ENCODE measurements at places on chromosomes 3 and 15. TPM values are rescaled to one million over a fixed set of nuclear protein-coding genes. Genes with fewer than 3 reads are reported as not detected.
A peak's percentile ranks its signal among the peaks of the same experiment; 100 is the strongest.

The LSAMP gene
- 0.64 TPM for total RNA-seq

The GOLGA8G gene
- not detected for total RNA-seq

The ADCY5 gene
- 0.43 TPM for total RNA-seq

DNA sequence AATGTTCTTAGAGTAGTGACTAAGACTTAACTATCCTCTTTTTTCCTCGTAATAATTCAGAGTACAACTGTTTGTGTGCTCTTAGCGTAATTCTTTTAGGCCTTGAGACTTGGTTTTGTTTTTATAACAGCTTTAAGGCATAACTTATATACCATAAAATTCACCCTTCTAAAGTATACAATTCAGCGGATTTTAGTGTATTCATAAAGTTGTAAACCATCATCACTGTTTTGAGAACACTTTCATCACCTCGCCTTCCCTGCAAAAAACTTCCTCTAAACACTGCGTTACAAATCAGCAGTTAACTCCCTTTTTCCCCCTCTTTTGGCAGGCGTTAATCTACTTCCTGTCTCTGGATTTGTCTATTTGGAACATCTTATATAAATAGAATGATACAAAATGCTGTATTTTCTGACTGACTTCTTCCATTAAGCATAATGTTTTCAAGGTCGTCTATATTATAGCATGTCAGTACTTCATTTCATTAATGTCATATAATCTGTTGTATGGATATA, 18.7 kb downstream of the DNAJC13 start:
- peak; percentile 88 for DNase-seq

DNA sequence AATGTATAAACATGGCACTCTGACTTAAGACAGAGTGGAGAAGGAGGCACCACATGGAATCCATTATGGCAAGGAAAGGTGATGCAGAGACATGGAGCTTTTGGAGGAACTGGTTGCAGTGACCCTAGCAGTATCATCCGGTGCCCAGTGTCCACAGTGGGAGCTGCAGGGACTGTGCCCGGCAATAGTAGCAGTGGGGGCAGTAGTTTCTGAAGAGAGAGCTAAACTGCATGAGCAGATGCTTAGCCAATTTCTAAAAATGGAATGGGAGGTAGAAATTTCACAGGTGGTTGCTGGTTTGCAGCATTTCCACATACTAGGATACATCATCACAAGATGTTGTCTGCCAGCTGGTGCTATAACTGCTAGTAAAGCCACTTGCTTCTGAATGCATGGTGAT, 7.8 kb upstream of the TM2D3 start:
- no peak for DNase-seq

DNA sequence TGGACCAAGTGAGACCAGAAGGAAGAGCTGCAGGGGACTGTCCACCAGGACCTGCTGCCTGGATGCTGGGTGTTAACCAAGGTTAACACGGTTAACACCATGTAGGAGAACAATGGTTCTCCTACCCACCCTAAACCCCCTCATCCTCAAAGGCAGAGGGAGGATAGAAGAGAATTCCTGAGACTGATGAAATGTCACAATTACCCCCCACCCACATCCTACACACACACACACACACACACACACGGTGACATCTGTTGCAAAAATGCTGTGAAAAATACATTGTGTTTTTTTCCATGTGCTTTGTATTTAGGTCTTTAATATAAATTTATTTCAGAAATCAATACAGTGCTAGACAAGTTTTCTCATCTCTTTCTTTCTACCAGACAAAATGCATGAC, 113.9 kb upstream of the HES1 start:
- DNase-seq, result no peak

DNA sequence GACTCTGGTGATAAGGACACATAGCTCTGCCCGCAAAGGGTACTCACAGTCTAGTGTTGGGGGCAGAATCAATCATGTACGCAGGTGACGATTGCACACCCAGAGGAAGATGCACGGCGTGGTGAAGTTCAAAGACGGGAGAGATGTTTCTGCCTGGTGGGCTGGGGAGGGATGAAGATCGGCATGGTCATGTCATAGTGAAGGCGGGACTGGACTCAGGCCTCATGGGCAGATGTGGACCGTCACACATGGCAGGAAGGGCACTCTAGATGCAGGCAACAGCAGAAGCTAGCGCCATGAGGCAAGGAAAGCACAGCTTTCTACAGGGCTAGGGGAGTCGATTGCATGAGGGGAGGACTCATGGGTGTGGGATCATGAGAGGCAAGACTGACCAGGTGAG, 240.6 kb downstream of the OPA1 start:
- no peak for DNase-seq

DNA sequence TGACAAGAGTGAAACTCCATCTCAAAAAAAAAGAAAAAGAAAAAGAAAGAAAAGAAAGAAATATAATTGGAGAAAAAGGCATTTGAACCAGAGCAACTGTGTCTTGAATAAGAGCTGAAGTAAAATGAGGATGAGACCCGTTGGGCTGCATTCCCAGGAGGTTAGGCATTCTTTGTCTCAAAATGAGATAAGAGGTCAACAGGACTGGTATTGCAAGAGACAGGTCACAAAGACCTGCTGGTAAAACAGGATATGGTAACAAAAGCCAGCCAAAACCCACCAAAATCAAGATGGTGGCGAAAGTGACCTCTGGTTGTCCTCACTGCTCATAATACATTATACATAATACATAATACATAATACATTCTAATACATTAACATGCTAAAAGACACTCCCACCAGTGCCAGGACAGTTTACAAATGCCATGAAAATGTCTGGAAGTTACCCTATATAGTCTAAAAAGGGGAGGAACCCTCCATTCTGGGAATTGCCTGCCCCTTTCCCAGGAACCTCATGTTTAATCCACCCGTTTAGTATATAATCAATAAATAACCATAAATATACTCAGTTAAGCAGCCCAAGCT, 8.6 kb upstream of the TIPIN start:
- no peak for DNase-seq

DNA sequence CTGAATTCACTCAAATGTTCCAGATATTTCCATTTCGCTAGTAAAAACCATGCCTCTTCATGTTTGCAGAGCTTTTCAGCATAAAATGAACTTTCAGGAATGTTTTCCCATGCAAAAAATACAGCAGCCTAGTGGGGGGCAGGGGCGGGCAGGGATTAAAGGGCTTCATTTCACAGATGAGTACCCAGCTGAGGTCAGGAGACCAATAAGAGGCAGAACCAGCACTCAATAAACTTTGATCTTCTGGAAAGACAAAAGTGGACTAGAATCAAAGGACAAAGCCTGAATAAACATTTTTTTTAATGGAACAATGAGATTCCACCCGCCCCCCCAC, 8.0 kb downstream of the KLHL25 start:
- DNase-seq, result no peak

DNA sequence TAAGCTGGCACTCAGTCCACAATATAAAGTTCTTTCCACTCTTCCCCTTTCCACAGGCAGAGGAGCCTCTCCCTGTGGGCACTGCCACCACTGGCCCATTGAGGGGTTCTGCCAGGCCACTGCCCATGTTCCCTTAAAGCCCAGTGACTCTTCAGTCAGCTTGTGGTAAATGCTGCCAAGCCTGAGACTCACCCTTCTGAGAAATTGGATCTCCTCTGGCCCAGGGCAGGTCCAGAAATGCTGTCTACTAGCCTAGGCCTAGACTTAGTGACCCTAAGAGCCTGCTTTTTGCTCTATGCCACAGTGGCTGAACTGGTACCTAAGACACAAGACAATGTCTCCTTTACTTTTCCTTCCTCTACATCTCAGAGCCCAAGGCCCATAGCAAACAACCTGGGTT, 295.8 kb downstream of the RBMS3 start:
- DNase-seq, result no peak

DNA sequence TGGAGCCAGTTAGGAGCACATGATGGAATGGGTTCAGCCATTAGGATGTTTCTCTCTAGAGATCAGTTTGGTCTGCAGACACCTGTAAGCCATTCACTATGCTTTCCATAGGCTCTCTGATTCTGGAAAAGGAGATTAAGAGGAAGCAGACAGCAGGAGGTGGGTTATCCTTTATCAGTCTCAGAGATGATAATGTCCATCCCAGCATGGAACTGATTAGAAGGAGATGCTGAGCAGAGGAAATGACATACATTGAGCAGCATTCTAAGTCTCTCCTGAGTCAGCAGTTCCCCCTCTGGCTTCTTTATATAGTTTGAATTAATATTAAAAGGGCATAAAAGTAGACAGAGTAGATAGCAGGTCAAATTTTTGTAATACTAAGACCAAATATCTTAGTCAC, 591.1 kb downstream of the GBE1 start:
- no peak for DNase-seq

DNA sequence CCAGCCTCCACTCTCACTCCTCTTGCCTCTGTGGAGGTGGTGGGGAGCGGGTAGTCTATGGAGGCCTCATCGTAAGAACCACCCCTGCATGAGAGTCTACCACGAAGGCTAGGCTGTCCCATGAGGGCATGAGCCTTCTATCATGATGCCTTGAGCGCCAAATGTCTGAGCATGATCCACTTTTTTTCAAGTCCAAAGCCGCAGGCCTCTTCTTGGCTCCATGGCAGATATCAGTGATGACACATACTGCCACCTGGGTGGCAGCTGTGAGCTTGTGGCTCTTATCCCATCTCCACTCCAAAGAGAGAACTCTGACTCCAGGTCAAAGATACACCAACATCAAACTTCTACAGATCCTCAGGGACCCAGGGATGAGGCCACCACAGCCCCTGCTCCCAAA, 13.5 kb downstream of the POC1A start:
- DNase-seq, result no peak

DNA sequence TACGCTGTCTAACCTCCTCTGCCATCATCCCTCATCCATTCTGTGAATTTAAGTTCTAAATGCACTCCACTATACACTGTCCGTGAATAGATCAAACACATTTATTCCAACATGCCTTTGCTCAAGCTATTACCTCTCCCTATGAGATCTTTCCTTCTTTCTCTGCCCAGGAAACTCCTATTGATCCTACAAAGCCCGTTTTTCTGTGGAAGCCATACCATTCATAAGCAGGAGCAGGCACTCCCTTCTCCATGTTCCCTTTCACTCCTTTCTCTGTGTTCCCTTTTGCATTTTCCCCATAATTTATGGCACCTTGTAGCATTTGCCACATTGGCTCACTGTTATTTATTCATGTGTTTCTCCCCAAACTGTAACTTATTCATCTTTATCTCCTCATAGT, 501.6 kb downstream of the MAGI1 start:
- DNase-seq, result no peak

- no peak for DNase-seq
Observed at GRCh38 chr15:32643907-32644445, 2.5 kb downstream of the SCG5 start.

DNA sequence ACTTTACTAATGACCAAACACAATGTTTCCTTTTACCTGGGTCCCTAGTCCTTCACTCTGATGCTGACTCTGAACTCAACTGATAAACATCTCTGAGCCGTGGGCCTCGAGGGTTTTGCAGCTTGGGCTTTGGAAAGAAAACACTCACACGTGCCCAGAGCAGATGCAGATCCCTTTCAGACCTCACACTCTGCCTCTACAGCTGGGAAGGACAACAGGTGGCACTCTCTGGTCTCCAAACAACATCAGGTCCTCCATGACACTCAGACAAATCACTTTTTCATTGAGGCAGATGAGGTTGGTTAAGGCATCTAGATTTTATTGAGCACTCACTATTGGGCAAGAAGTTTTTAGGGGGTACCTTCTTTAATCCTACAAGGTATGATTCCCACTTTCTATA, 64.7 kb upstream of the NTRK3 start:
- no peak for DNase-seq

DNA sequence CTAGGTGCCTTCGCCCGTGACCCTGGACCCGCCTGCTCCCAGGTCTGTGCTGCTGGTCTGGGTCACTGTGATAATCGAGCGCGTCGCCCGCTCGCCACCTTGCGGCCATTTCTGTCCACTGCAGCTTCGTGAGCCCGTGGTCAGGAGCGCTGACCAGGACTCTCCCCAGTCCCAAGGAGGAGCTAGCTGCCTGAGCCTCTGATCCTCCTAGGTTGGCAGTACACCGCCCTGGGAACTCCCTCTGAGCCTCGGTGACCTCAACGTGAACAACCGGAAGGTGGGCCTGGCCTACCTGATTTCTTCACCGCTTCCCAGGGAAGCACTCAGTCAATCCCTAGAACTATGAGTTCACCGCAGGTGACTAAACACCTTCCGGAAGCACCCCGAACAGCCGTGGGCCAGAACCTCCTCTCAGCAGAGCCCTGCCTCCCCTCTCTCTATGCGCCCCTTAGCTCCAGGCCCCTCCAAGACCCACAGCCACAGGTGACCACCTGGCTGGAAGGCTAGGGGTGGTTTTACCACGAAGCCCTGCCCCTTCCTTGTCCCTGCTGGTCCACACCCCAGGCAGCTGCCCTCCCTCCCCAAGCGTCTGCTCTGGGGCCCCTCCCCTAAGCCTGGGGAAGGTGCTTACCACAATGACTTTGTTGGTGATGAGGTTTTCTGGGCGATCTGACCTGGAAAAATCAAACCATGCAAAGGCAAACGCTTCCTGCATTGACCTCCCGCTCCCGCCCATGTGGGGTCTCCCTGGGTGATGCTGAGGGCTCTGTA, 9.7 kb downstream of the PLA2G4D start:
- peak; percentile 46 for DNase-seq

DNA sequence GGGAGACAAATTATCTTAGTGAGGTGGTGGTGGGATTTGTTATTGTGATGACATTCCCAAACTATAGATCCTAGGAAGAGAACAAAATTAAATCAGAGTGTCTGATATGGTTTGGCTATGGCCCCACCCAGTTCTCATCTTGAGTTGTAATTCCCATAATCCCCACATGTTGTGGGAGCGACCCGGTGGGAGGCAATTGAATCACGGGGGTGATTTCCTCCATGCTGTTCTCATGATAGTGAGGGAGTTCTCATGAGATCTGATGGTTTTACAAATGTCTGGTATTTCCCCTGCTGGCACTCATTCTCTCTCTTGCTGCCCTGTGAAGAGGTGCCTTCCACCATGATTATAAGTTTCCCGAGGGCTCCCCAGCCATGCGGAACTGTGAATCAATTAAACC, 62.0 kb downstream of the RPL22L1 start:
- no peak for DNase-seq

DNA sequence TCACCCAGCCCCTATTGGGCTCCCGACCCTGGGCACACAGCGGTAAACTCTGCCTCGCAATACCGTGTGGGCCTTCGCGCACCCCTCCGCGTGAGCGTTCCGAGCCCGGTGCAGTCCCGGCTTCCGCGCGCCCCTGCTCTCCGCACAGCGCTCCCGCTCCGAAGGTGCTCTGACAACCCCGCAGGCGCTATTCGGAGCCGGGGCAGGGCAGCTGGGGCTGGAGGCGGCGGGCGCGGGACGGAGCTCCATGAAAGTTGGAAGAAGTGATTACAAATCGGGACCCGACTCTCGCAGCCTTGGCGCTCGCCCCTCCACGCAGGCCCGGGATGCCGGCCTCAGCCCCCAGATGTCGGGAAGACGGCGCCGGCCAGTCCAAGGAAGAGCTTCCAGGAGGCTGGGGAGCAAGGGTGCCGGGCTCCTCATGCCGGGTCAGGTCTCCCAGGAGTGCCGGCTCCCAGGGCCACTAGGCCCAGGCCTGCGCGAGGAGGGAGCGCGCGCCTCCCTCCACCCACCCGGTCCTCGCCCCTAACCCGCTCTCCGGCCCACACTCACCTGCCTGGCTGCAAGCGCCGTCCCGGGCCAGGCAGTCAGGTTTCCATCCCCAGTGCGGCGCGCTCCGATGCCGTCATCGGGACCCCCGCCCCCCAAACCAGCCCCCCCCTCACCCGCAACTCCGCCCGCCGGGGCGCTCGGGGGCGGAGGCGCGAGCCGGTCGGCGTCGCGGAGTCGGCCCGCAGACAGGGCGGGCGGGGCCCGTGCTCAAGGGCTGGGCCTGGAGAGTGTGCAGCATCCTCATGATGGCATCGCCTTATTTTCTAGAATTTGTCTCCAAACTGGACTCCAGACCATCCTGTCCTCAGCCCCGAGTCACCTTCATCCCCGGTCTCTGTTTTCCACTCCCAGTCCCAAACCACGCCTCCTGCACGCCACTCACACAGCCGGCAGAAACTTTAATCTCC, at the start of gene KIF7:
Gene KIF7 (minus strand): TSS at position 621 of the 959 bp plus-strand sequence. CDS start 2,537 bp downstream, outside the sequence.
- DNase-seq, result peak; percentile 53
